ENCODE measurements at places on chromosomes 6 and 20. TPM values are rescaled to one million over a fixed set of nuclear protein-coding genes. Genes with fewer than 3 reads are reported as not detected.

DNA sequence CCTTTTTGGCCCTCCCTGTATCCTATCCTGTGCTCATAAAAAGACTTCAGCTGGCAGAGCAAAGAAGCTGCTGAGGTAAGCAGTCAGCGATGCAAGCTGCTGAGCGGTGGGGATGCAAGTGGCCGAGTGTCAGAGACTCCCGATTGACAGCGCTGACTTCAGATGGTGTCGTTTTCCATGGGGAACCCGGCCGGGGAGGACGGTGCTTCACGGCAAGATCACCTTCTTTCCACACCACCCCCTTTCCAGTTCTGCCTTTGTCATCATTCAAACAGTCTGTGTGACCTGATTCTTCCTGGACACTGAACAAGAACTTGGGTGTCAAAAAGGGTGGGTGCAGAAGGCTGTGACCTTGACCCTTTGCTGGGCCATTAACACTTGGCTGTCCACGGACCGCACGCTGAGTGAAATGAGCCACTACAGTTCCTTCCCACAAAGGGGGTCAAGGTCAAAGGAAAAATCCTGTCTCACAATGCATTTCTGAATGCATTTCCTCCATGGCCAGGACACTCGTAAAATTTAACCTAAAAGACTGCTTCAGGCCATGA lies 52.9 kb upstream of the UNC93A start:
- DNase-seq, result peak; percentile 49
- H3K4me1 ChIP-seq, result no peaks in the 10 kb centered on the region
- no peak overlapping the region for H3K4me3 ChIP-seq
- peaks cover 27% of the 10 kb centered on the region for H3K27me3 ChIP-seq

DNA sequence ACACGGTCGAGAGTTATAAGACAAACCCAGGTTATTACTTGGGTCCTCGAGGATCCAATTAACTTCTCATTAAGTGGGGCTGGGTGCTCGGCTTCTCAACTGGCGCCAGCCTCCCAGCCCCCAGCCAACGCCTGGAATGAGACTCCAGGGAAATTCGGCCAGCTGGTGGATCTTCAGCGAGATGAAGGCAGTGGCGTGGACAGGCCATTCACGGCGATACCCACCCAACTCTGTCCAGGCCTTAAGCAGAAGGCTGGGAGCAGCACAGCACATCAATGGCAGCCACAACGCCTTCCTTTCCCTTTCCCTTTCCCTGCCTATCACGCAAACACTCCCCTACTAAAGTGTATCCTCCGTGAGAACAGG lies 868 bp downstream of the METTL24 start:
- H3K27me3 ChIP-seq, result peaks cover 37% of the 10 kb centered on the region
- peaks cover 10% of the 10 kb centered on the region for H3K36me3 ChIP-seq

GRCh38 chr20:4978050-4978918 lies 23.0 kb downstream of the SLC23A2 start:
- H3K27ac ChIP-seq, result no peak overlapping the region
- no peak overlapping the region for H3K4me3 ChIP-seq
- H3K4me1 ChIP-seq, result peaks cover 29% of the 10 kb centered on the region
- no peak for DNase-seq

DNA sequence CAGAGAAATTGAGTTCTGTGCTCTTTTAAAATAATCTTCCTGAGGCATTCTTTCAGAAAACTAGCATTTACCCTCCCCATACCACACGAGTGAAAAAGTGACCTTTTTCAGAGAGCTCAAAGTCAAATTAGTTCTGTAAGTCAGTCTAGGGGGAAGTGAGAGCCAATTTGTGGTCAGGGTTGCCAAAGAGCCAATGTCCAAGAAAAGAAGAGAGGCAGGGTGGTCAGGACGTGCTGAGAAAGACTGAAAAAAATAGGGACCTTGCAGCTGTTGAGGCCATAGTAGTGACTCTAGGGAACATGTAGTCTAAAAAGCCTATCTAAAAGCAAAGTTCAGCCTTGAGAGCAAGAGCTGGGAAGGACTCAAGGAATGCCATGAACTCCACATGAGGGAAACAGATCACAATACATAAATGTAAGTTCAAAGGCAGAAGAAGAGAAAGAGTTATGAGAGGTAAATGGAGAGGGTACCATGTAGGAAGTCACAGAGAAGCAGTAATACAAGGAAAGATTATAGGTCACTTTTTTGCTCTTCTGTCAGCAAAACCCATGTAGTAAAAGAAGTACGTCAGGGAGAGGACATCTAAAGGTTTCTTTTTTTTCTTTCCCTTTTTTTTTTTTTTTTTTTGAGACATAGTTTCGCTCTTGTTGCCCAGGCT lies 565.1 kb upstream of the FLRT3 start:
- no peak for DNase-seq
- H3K27me3 ChIP-seq, result no peaks in the 10 kb centered on the region
- H3K4me3 ChIP-seq, result no peak overlapping the region

GRCh38 chr6:141259091-141259490 lies 873.6 kb upstream of the GJE1 start:
- no peak for DNase-seq
- no peaks in the 10 kb centered on the region for H3K27me3 ChIP-seq
- peaks cover 3% of the 10 kb centered on the region for H3K4me1 ChIP-seq
- H3K27ac ChIP-seq, result no peak overlapping the region
- H3K4me3 ChIP-seq, result no peak overlapping the region

DNA sequence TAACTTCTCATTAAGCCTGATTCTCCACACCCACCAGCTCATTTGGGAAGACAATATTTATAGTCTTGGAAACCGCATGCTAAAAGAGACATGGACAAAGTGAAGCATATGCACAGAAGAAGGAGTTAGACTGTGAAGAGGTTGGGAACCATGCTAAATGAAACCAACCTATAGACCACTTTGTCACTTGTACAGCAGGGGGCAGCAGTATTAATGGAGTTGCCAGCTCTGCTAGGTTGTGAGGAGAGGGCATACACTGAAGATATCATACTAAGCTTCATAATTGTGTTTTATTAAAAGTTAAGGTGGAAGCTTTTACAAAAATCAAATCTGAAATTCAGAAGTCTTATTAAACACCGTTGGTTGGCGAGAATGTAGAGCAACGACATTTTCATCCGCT lies 38.3 kb upstream of the HMGCLL1 start:
- no peaks in the 10 kb centered on the region for H3K27me3 ChIP-seq
- peaks cover 3% of the 10 kb centered on the region for H3K36me3 ChIP-seq
- no peaks in the 10 kb centered on the region for H3K4me1 ChIP-seq
- no peak overlapping the region for H3K4me3 ChIP-seq
- H3K27ac ChIP-seq, result no peak overlapping the region

GRCh38 chr6:112037783-112038216 lies 16.1 kb upstream of the CCN6 start:
- H3K27me3 ChIP-seq, result no peaks in the 10 kb centered on the region
- peaks cover 40% of the 10 kb centered on the region for H3K4me1 ChIP-seq
- no peaks in the 10 kb centered on the region for H3K36me3 ChIP-seq
- no peak for DNase-seq

- DNase-seq, result no peak
- peak overlapping the region; percentile 93 for H3K27ac ChIP-seq
- no peaks in the 10 kb centered on the region for H3K27me3 ChIP-seq
- no peaks in the 10 kb centered on the region for H3K36me3 ChIP-seq
Observed at GRCh38 chr6:112298021-112298745, 43.8 kb upstream of the LAMA4 start.

DNA sequence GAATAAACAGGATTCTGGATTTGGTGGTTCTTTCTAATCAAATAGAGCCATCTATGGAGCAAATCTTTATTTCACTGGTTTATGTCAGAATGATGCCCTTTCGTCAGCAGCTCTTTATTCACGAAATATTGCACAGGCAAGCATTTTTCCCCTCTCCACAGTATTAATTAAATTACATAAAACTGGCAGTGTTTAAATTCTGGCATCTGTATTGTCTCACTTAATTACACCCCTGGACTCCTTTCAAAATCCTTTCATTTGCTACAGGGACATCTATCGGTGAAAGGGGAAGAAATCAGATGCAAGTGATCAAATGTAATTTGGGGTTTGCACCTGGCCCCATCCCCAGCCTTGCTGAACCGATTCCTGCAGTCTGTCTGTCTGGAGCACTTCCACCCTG lies 801.9 kb downstream of the QKI start:
- H3K27me3 ChIP-seq, result no peaks in the 10 kb centered on the region
- no peaks in the 10 kb centered on the region for H3K4me1 ChIP-seq
- no peak overlapping the region for H3K4me3 ChIP-seq
- no peak for DNase-seq

DNA sequence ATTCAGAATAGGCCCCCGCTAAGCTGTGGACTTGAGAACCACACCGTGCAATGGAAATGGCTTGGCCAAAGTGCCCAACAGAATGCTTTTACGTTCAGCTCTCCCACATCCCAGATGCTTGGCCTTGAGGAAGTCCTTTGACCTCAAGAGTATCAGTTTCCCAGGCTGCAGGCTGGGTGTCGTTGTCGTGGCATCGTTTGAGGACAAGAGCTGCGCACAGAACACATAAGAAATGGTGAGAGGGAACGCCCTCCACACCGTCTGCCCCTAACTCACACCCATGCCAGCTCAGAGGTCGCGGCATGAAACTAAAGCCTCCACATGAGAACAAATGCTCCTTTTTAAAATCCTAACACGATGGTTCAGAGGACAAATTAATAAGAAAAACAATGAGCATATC lies 37.0 kb downstream of the NFATC2 start:
- peaks cover 46% of the 10 kb centered on the region for H3K4me1 ChIP-seq
- H3K36me3 ChIP-seq, result no peaks in the 10 kb centered on the region
- no peak overlapping the region for H3K27ac ChIP-seq

DNA sequence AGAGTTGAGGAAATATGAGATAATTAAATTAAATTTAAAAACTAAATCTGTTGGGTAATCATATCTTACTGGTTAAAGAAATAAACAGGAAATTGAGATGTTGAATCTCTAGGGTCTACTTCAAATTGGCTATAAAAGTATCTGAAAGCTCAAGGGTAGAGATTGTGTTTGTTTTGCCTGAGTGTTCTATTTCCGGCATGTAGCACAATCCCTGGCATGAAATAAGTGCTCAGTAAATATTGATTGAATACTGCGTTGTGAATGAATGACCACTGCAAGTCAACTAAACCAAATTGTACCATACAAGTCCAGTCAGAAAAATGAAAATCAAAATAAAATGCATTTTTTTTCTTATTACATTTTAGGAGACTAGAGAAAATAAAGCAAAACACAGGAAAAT lies 709.8 kb downstream of the EPM2A start:
- DNase-seq, result no peak
- H3K27ac ChIP-seq, result no peak overlapping the region
- no peaks in the 10 kb centered on the region for H3K27me3 ChIP-seq
- no peaks in the 10 kb centered on the region for H3K36me3 ChIP-seq
- H3K4me1 ChIP-seq, result peaks cover 7% of the 10 kb centered on the region
- H3K4me3 ChIP-seq, result no peak overlapping the region

- H3K36me3 ChIP-seq, result no peaks in the 10 kb centered on the region
- H3K4me1 ChIP-seq, result peaks cover 46% of the 10 kb centered on the region
- H3K4me3 ChIP-seq, result no peak overlapping the region
- no peaks in the 10 kb centered on the region for H3K27me3 ChIP-seq
- no peak for DNase-seq
Observed at GRCh38 chr6:148831064-148831463, 84.2 kb downstream of the UST start.

DNA sequence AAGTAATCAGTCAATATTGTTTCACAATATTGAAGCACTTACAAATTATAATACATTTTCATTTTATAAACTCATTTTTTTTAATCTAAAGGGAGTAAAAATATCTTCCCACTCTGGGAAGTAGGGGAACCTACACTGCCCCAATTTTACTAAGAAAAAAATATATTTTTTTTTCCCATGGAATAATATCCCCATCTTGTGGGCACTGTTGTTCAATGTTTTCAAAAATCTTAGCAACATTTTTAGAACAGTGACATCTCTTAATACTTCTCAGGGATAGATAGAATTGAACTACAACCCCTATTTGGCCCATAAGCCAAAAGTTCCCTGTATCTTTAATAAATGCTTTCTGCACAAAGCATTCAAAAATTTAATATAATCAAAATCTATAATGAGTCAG lies 42.9 kb downstream of the ARHGAP18 start:
- no peak for DNase-seq
- H3K36me3 ChIP-seq, result no peaks in the 10 kb centered on the region
- peaks cover 34% of the 10 kb centered on the region for H3K4me1 ChIP-seq
- no peak overlapping the region for H3K4me3 ChIP-seq
- H3K27ac ChIP-seq, result no peak overlapping the region
- H3K27me3 ChIP-seq, result no peaks in the 10 kb centered on the region

DNA sequence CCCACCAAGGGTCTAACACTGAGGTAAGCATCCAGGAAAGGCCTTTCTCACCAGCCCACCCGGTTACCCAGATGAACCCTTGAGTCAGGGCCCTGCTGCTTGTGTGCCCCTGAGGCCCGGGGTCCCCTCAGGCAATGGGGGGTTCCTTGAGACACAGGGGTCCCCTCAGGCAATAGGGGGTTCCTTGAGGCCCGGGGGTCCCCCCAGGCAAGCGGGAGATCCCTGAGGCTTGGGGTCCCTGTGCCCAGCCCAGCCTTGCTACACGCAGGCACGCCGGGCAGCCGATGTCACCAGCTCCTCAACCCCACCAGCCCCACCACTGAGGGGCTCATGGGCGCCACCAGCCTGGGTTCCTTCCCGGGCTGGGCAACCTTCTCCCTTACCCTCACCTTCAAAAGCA lies 247.2 kb downstream of the TTLL2 start:
- peaks cover 2% of the 10 kb centered on the region for H3K36me3 ChIP-seq
- peaks cover 50% of the 10 kb centered on the region for H3K4me1 ChIP-seq
- no peak overlapping the region for H3K27ac ChIP-seq
- H3K4me3 ChIP-seq, result no peak overlapping the region
- DNase-seq, result no peak

DNA sequence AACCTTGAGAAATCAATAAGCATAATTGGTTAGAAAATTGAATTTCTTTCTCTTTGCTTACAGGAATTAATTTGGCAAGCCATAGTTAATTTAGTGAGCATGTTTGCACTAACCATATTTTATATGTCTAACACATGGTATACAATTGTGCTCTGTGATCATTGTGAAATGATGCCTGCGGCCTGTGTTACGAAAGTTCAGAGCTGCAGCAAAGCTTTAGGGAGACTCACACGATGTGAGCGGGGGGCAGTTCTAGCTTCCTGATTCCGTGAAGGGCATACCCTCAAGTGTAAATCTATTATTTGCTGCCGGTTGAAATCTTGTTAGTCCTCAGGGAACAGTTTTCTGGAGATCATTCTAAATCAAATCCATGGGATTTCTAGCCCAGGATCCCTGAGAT lies 25.5 kb upstream of the ADTRP start:
- no peak for DNase-seq
- peaks cover 3% of the 10 kb centered on the region for H3K4me1 ChIP-seq
- H3K4me3 ChIP-seq, result no peak overlapping the region
- no peaks in the 10 kb centered on the region for H3K27me3 ChIP-seq
- H3K27ac ChIP-seq, result no peak overlapping the region

- no peaks in the 10 kb centered on the region for H3K36me3 ChIP-seq
- peaks cover 29% of the 10 kb centered on the region for H3K27me3 ChIP-seq
- H3K4me1 ChIP-seq, result peaks cover 22% of the 10 kb centered on the region
- H3K4me3 ChIP-seq, result no peak overlapping the region
Observed at GRCh38 chr6:136987526-136987925, 57.2 kb downstream of the IL20RA start.

- no peak overlapping the region for H3K4me3 ChIP-seq
- no peaks in the 10 kb centered on the region for H3K36me3 ChIP-seq
- H3K27me3 ChIP-seq, result peaks cover 28% of the 10 kb centered on the region
- H3K4me1 ChIP-seq, result no peaks in the 10 kb centered on the region
Observed at GRCh38 chr6:119156757-119157505, 78.5 kb upstream of the FAM184A start.

Gene RIPPLY2
- total RNA-seq, result not detected

Data from chondrocyte (in vitro differentiated cells).